ENCODE measurements at places on chromosomes 16 and 17.

DNA sequence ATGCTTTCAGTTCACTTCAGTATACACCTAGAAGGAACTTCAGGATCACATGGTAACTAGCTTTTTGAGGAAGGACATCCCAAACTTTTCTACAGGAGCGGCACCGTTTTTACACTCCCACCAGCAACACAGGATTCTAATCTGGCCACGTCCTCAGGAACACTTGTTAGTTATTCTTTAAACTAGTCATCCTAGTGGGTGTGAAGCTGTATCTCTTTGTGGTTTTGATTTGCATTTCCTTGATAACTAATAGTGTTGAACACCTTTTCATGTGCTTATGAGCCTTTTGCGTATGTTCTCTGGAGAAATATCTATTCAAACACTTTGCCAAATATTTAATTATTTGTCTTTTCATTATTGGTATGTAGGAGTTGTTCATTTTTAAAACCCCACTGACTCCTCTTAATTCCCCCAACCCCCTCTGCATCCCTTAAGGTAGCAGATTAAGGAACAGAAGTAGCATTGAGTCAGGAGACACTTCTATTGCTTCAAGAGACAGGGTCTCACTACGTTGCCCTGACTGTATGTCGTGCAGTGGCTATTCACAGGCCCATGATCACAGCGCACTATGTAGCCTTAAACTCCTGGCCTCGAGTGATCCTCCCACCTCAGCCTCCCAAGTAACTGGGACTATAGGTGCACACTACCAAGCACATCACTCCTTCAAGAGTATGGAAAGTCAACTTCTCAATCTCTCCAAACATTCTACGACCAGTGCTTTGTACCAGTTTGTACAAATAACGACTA is 25.4 kb downstream of the YWHAE start:
- no peak for DNase-seq

- peak; percentile 57 for DNase-seq
These were observed 565 bp downstream of the MAP3K3 start for GRCh38 chr17:63622574-63623390.

DNA sequence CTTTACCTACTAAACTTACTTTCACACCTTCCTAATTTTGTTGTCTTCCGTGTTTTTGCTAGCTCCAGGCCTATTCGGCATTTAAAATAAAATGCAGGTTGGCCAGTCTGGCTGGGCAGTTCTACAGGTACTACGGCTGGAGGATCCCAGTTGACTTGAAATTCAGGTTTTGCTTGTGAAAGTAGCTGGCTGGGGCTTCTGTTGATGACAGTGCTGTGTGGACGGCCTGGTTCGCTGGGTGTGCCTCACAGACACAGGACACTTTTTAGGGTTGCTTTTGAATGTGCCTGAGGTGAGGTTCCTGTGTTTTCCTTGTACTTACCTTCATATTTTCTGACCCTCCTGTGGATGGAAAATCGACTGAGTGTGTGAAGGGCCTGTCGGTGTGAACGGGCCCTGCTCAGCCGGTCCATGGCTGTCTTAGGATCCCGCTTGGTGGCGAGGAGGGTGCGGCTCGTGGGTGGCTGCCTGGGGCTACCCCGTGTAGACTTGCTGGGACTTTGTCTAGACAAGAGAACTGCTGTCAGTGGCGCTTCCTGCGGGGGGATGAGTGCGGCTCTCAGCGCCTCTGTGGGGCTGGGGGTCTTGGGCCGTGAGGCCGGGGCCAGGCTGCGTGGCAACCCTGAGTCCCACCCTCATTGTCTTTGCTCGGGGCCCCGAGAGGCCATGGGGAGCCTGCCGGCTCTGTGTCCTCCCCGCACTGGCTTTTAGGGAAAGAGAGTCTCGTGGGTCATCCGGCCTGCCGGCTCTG is 18.7 kb upstream of the ZNF750 start:
- no peak for DNase-seq

DNA sequence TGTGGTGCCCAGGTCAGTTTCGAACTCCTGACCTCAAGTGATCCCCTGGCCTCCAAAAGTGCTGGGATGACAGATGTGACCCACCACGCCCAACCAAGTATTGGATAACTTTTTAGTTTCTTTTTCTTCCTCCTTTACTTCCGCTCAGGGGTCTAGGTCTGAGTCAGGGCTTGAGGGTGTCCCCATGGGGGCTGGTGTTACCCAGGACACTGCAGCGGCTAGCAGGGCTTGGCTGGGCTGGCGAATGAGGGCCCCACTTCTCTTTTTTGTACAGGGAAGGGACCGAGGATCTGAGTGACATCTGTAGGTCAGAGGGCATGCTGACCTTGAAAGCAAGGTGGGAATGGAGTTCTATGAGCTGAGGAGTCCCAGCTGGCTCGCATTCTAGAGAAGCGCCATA is 24.9 kb downstream of the RAB11FIP3 start:
- no peak for DNase-seq

- no peak for DNase-seq
These were observed 16.2 kb downstream of the ITGA3 start for GRCh38 chr17:50072130-50072529.

GRCh38 chr17:876272-876671 is 94.1 kb downstream of the MRM3 start:
- no peak for DNase-seq

DNA sequence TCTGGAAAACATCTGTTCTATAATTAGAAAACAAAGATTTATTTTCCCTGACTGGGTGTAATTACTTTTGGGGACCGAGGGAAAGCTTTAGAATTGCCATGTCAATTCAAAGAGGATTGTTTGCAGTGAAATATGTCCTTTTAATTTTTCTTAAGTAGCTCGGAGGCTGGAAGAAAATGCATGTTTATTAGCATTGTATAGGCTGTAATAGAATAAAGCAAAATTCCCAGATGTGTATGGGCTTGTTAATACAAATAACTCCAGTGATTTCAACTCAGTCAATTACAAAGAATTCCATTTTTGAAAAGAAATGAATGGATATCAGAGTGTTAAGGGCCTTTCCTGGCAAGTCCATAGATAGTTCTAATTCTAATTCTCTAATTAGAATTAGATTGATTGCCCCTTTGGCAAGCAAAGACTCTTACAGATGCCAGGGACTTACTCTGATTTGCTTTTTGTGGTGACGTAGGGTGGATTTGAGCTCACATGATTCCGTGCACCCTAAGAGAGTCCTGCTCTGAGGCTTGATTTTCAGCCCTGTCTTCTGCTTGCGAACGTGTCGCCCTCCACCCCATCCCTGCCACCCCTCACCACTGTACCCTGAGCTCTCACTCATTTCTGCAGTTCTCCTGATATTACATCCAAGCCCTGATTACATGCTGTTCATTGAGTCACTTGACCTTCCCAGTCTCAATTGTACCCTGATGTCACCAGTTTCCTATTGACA is 70.0 kb upstream of the FAM20A start:
- no peak for DNase-seq

GRCh38 chr16:78836802-78837491 is 737.5 kb downstream of the WWOX start:
- no peak for DNase-seq

DNA sequence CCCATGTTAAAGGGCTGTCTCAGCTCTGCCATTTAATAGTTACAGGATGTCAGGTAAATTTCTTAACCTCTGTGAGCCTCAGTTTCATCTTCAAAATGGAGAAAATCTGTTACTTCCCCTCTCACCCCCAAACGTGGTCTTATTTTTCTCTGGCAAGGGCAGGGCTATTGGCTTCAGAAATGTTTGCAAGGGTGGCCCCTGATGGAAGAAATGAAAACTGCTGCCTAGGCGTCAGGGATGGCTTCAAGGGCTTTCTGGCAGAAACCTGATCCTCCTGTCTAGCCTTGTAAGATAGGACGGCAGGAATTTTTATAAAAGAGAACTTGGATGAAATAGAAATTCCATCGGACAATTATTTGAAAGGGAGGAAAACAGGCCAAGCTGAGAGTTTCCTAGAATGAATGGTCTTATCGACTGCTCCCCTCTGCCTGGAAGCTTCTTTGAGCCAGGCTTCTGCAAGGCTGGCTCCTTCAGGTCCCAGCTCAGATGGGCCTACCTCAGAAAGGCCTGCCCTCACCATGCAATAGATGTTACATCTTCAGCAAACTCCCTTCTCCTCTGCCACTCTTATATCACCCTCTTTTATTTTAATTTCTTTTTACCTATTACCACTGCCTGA is 43.0 kb upstream of the TANGO6 start:
- DNase-seq: peak; percentile 87

DNA sequence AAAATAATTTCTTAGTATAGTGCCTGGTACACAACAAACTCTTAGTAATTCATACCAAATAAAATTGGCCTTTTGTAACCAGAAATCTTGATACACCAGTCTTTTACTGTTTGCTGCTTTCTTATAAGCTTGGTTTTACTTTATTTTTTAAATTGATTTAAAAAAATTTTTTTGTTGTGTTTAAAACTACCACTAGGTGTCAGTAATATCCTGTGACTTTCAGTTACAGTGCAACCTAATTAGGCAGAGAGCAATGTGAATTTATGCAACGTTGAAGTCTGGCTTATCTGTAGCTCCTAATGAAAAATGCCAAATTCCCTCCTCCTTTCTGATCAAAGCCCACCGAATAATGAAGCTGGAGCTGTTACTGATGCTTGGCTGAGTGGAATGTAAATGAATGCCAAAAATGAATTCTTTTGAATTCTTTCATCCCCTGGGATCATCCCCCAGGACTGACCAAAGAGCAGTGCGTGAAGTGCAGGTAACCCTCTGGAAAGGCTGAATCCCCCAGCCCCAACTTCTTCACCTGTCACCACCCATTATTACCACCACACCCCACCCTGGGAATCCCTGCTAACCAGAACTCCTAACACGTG is 3.8 kb downstream of the ERCC4 start:
- DNase-seq: peak; percentile 52

DNA sequence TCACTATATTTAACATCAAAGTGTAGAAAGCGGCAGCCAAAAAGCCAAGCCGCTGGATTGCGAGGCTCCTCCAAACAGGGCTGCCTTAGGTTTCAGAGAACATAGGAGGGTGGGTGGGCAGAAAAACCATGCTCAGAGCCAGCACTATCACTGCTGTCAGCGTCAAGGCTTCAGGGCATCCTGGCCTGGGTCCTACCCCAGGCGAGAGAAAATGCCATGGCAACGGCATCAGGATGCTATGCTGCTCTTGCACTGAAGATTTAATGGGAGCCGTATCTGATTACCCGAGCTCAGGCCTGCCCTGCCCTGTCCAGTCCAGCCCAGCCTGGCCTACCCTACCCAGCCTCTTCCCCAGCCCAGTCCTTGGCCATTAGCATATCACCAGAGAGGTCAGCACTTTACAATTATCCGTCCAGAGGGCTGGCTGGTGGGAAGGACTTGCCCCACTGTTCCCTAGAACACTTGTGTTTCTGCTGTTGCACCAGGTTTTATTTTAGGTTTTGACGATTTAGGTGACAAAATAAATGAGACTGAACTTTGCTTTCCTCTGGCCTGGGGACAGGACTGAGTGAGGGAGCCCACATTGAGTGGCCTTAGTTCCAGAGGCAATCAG is 61.1 kb downstream of the TOM1L2 start:
- no peak for DNase-seq

- no peak for DNase-seq
These were observed 1.1 kb downstream of the ABAT start for GRCh38 chr16:8675183-8676159.

- DNase-seq: no peak
These were observed 12.5 kb downstream of the TMIGD1 start for GRCh38 chr17:30321314-30321713.

DNA sequence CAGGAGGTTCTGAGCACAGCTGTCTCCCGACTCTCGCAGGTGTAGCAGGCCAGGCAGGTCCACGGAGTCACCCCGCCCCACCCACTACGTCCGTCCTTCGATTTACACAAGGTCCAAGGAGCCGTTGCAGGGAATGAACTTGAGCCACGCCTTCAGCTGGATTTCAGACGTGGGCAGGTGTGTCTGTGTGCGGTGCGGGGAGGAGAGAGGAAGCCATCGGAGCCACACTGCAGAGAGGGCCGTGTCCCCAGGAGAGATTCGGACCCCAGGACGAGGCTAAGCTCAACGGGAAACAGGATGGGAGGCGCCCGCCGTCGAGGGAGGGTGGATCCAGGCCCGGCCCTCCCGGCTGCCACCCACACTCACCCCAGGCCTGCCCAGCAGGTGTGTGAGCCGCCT is 50.3 kb downstream of the RPH3AL start:
- no peak for DNase-seq

GRCh38 chr17:19308398-19308797 is 54.1 kb downstream of the B9D1 start:
- no peak for DNase-seq

DNA sequence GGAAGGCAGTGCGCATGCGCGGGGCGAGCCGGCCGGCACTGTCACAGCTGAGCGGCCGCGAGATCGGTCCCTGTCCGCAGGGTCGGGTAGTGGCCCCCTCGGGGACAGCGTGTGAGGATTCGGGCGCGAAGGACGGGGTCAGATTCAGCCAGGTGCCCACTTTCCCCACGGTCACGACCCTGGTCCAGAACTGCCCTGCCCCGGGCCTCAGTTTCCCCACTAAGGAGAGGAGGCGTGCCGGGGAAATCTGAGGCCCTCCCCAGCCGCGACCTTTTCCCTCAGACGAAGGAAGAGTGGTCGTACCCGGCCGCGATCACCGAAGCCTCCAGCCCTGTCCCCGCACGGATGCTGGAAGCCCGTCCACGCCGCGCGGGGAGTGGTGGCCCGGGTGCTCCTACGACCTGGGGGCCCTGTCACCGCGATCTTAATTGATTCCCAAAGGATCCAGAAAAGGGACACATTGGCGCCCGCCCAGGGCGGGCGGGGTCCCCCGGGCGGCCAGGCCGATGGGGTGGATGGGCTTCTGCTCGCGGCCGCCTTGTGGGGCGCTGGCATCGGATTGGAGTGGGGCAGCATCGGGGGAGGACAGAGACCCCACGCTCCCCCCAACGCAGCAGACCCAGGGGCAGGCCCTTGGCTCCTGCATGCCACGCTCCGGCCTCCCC is 57.7 kb downstream of the SRL start:
- DNase-seq: no peak

All from renal pelvis (tissue), 12 donors.